ENCODE measurements at places on chromosomes 4 and X.

DNA sequence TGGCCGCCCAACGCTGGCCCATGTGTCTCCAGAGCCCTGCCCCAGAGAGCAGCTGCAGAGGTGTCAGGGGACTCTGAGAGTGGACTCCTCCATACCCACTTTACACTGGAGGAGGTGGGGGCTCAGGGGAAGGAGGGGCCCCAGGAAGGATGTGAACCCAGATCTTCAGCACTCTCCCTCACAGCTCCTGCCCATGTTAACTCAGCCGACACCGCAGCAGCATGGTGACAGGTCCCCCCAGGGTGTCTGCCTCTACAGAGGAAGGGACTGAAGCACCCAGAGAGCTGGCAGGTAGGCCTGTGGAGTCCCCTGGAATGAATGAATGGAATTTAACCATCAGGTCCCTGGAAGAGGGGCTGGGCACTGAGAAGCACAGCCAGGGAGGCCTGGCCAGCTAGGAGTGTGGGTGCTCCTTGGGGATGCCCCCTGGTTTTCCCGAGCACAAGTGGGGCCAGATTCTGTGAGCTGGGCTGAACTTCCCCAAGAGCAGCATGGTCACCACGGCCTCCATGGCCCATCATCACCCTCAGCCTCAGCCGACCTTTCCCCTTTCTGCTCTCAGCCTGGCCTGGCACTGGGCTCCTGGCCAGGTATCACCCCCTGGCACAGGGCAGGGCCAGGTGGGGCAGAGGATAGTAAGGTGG lies 21.9 kb downstream of the SH3BP2 start:
- no peak for DNase-seq

GRCh38 chr4:113952452-113953029 lies 26.9 kb downstream of the ARSJ start:
- no peak for DNase-seq

DNA sequence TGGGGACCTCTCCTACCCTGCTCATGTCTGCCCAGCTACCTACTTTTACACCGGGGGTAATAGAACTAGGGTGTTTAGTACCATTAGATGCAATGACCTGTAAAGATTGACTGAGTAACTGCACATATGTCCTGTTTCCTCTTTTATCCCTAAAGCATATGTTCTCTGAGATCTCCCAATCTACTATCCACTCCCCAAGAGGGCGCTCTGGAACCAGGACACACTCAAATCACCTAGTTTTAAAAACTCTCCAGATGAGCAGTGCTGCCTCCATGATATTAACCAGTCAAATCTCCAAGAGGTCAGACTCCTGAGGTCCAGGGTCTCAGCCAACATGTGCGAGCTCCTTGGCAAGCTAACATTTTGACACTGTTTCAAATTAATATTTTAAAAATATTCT lies 87.0 kb upstream of the TSPAN5 start:
- DNase-seq, result no peak

DNA sequence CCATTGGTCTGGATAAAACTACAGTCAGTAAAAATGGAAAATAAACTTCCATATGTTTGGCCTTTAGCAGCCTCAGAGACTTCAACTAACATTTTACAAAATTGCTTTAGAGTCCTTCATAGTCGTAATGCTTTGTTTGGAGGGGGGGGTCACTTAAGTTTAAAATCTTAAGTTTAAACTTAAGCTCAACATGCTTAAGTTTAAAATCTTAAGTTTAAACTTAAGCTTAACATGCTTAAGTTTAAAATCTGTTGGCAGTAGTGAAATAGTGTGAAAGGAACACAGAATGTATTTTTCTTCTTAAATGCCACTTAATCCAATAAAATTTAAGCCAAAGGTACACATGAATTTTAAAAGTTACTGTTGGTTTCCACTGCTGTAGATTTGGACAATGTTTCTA lies 45.9 kb upstream of the UNC5C start:
- no peak for DNase-seq

GRCh38 chr4:73674451-73674919 lies 54.2 kb upstream of the RASSF6 start:
- no peak for DNase-seq

GRCh38 chr4:6727081-6727942 lies 11.3 kb downstream of the BLOC1S4 start:
- DNase-seq, result no peak

- DNase-seq, result no peak
Observed at GRCh38 chr4:86306816-86307215, 53.0 kb downstream of the MAPK10 start.

DNA sequence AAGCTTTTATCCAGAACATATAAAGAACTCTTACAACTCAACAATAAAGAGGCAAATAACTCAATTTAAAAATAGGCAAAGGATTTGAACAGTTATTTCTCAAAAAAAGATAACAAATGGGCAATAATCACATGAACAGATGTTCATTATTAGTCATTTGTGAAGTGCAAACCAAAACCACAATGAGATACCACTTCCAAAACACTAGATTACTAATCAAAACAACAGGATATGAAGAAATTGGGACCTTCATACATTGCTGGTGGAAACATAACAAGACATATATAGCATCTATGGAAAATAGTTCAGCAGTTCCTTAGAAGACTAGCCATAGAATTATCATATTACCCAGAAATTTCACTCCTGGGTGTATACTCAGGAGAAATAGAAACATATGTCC lies 224.6 kb downstream of the FBXO8 start:
- no peak for DNase-seq

DNA sequence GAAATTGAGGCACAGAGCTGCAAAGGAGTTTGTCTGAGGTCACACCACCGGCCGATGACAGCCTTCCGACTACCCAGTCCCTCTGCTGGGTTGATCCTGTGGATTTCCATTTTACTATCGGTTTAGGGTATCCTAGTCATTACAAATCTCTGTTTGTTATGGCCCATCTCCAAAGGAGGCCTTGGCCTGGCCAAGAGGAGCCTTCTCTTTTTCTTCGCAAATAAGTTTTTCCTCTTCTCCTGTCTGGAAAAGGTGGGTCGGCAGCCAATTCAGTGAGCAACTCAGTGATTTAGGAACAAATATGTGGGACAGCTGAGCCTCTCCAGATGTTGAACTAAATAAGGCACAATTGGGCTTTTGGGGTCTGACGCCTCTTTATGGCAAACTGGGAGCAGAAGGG lies 169.2 kb upstream of the RBPJ start:
- no peak for DNase-seq

DNA sequence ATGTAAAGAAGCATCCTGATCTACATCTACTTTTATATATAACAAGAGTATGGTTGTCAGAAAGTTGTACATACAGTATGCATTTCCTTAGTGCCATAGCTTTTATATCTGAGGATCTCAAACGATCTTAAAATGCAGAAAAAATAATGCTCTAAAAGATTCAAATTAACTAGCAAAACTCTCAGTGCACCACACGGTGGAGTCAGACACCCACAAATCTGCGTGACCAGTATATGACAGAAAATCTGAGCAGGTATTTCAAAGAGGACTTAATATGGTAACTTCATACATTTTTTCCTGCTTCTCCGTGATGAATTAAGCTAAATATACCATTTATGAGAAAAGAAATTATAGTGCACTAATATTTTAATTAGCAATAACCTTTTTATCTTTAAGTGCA lies 803.0 kb downstream of the DMD start:
- no peak for DNase-seq

DNA sequence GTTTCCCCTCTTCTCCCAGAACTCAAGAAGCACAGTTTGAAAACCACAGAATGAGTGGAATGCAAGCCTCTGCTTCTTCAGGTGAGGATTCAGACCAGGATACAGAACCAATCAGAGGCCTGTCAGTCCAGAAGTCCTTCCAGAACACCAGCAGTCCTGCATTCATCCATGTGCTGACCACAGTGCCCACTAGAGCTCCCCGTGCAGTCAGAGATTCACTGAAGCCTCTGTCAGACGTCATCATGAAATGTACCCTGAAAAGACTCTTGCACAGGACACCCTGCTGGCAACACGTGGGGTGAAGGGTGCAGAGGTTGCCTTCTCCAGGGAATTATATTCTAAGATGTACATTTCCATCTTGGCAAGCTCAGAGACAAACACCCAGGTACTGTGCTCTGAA lies 75.9 kb upstream of the LSM6 start:
- DNase-seq, result no peak

- no peak for DNase-seq
Observed at GRCh38 chr4:54909961-54910360, 215.4 kb downstream of the KDR start.

GRCh38 chr4:38663090-38663800 lies 754 bp upstream of the KLF3 start:
- DNase-seq, result peak; percentile 59

DNA sequence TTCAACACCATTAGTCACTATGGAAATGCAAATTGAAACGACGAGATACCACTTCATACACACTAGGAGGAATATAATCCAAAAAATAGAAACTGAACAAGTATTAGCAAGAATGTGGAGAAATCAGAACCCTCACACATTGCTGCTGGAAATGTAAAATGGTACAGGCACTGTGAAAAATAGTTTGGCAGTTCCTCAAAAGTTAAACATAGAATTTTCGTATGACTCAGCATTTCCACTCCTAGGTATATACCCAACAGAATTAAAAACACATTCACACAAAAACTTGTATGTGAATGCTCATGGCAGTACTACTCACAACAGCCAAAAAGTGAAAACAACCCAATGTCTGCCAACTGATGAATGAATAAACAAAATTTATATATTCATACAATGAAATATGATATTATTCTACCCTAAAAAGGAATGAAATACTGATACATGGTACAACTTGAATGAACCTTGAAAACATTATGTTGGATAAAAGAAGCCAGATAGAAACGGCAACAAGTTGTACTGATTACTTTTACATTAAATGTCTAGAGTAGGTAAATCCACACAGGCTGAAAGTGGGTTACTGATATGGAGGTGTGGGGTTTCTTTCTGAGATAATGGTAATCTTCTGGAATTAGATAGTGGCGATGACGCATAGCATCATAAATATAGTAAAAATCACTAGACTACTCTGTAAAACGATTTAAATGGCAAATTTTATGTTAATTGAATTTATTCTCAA lies 22.3 kb downstream of the TEC start:
- no peak for DNase-seq

DNA sequence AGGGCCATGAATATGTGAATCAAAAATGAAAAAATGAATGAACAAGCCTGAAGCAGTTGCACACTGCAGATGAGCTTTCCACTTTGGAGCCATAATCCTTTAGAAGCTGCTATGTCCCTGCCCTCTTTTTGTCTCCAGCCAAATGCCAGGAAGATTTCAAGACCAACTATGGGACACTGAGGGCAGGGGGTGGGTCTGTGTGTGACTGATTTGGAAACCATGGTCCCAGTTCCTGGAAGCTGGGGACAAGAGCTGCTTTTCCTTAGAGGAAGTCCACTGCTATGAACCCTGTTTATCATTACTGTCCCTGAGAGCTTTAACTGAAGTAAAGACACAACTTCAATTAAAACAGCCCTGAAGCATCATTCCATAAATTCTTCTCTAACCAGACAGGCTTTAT lies 153.9 kb upstream of the GPC4 start:
- no peak for DNase-seq

GRCh38 chr4:7026107-7026506 lies 17.1 kb upstream of the TADA2B start:
- no peak for DNase-seq

Data from ureter (tissue), 1 donor.